HepG2 (cell line): ENCODE measurements at places on chromosomes 3 and 15. TPM values are rescaled to one million over a fixed set of nuclear protein-coding genes. Genes with fewer than 3 reads are reported as not detected.

PIERCE2 gene
- total RNA-seq = not detected in 2 replicates

ARRDC4 gene
- 1.5 and 2.5 TPM in 2 replicates for total RNA-seq

AGBL1 gene
- not detected in 2 replicates for total RNA-seq

DNA sequence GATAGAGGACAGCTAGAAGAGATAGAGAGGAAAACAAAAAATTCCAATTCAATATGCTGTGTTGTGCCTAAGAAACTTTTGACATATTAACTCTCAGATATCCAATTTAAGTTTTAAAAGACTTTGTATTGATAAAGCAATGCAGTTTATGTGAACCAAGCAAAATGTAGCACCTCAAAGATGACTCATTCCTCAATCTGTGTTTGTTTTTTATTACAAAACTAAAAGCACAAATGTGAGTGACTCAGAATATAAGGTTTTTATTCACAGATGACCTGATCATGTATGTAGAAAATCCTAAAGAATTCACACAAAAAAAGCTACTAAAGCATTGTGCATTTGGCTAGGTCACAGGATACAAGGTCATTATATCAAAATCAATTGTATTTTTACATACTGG, 11.1 kb downstream of the HCLS1 start:
- H3K27me3 ChIP-seq = no peaks in the 10 kb centered on the region
- no peak overlapping the region for H3K4me3 ChIP-seq
- no peaks in the 10 kb centered on the region for H3K4me1 ChIP-seq
- no peak overlapping the region for H3K27ac ChIP-seq
- no peak for DNase-seq
- H3K36me3 ChIP-seq = no peaks in the 10 kb centered on the region

DNA sequence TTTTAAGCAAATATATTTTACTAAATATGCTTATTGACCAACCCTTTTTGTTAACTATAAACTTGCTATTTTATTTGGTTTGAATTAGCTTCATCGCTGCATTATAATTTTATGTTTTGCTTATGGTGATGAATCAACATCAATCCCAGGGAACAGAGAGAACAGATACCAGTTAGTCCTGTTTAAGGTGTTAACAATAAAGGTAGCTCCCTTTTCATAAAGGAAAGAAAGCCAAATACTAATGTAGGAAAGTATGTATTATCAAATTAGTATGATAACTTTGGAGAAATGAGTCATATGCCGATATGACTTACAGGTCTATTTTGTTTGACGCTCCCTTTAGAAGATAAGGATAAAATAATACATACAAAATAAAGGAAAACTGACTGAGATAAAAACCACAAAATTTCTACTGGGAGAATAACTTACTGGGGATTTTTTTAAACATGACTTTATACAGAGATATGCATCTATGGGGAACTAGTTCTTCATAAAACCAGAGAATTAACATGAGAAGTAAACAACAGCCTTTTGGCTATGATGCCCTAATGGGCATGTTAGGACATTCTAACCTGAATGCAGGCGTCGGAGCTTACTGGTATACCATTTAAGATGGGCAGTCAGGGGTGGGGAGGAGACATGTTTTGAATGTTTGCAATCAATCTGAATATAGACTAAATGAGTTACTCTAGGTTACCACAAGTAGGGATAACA, 4.5 kb downstream of the OR5K2 start:
- H3K4me1 ChIP-seq = no peaks in the 10 kb centered on the region
- no peaks in the 10 kb centered on the region for H3K36me3 ChIP-seq
- H3K27ac ChIP-seq = no peak overlapping the region
- no peak for DNase-seq
- H3K27me3 ChIP-seq = no peaks in the 10 kb centered on the region

DNA sequence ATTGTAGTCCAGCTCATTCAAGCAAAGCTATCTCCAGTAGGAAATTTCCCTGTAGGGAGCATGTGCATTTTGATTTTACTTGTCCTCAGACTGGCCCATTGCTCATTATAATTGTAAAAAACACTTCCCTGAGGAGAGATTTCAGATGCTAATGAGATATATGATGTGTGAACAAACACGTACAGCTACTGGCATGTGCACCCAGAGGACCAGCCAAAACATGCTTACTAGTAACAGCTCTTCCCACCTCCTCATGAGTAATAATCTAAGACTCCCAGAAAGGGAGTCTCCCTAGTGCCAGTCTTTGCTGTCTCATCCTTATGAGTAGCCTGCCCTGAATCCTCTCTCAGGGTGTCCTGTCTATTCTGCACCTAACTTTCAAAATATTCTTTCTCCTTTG, 43.4 kb downstream of the FBXO22 start:
- H3K4me1 ChIP-seq = no peaks in the 10 kb centered on the region; the same call in 1 of the 2 replicates
- H3K36me3 ChIP-seq = no peaks in the 10 kb centered on the region

GRCh38 chr3:155443815-155444214, 150.3 kb upstream of the STRIT1 start:
- H3K4me3 ChIP-seq = no peak overlapping the region
- no peak overlapping the region for H3K27ac ChIP-seq
- H3K27me3 ChIP-seq = no peaks in the 10 kb centered on the region
- H3K36me3 ChIP-seq = no peaks in the 10 kb centered on the region
- DNase-seq = no peak
- H3K4me1 ChIP-seq = no peaks in the 10 kb centered on the region

DNA sequence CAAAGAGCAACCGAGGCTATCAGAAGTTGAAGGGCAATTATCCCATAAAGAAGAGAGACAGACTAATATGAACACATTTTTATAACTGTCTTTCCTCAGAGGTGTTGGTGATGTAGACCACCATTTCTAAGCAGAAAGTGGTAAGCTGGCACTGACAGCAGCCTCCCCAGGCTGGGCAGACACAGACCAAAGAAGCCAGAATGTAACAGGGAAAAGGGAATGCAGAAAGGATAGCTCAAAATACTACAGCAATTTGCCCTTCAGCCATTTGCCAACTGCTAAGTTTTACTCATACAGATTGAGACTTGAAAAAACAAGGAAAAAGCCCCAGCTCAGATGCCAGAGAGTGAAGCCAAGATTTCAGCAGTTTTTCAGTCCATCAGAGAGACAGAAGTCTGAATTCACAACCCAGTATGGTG, 73.5 kb upstream of the ABI3BP start:
- no peaks in the 10 kb centered on the region for H3K4me1 ChIP-seq
- DNase-seq = no peak
- no peak overlapping the region for H3K27ac ChIP-seq
- no peaks in the 10 kb centered on the region for H3K36me3 ChIP-seq
- H3K4me3 ChIP-seq = no peak overlapping the region

DNA sequence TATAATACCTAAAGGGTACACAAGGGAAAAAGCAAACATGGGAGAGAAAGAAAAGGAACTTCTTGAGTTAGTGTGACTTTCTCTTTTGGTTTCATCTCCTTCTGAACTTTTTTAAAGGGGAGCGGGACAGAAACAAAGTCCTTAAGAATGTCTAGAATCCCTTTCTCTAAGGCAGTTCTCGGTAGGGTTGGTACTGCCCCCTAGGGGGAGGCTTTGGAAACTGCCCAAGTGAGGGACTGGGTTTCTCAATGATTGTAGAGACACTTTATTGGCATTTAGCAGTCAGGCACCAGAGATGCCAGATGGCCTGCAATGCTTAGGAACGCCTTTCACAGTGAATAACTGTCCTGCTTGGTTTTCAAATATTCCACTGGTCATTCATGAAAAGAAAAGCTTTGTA, 172.7 kb downstream of the WDR72 start:
- H3K4me1 ChIP-seq = peaks cover 14% of the 10 kb centered on the region
- no peak overlapping the region for H3K4me3 ChIP-seq
- no peaks in the 10 kb centered on the region for H3K36me3 ChIP-seq
- DNase-seq = peak; percentile 37
- no peak overlapping the region for H3K27ac ChIP-seq

- H3K36me3 ChIP-seq = peaks cover 41% of the 10 kb centered on the region; the same call in 2 of the 3 replicates
- H3K27me3 ChIP-seq = no peaks in the 10 kb centered on the region
- H3K4me3 ChIP-seq = no peak overlapping the region
- H3K4me1 ChIP-seq = peaks cover 9% of the 10 kb centered on the region
These were observed 97.4 kb upstream of the HACD2 start for GRCh38 chr3:123682302-123682701.

GRCh38 chr3:195731356-195731905, 10.7 kb downstream of the MUC20 start:
- H3K36me3 ChIP-seq = no peaks in the 10 kb centered on the region
- H3K4me3 ChIP-seq = no peak overlapping the region
- H3K27ac ChIP-seq = no peak overlapping the region
- DNase-seq = no peak

- no peaks in the 10 kb centered on the region for H3K4me1 ChIP-seq
- H3K36me3 ChIP-seq = peaks cover 43% of the 10 kb centered on the region
- H3K27ac ChIP-seq = no peak overlapping the region
- no peak for DNase-seq
These were observed 13.9 kb downstream of the PPM1M start for GRCh38 chr3:52259448-52259847.

DNA sequence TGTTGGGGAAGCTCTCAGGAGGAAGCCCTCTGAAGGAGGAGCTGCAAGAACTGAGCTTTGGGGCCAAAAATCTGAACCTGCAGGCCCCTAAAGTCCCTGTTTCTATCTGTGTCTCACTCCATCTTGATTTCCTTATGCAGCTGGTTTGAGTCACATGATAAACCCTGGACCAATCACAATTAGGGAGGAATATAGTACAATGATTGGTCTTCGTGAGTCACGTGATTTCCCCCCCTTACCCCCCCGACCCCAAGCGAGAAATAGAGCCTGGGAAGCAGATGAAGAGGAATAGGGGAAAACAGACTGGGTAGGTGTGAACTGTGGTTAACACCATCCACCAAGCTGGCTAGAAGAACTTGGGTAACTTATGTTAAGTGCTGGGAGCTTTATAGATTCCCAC, 12.9 kb downstream of the CRABP1 start:
- peaks cover under 1% of the 10 kb centered on the region; the same call in 1 of the 2 replicates for H3K4me1 ChIP-seq
- no peak overlapping the region for H3K4me3 ChIP-seq
- no peaks in the 10 kb centered on the region for H3K27me3 ChIP-seq

- H3K27ac ChIP-seq = peak overlapping the region; percentile 87
- H3K4me3 ChIP-seq = peak overlapping the region; percentile 93
- no peak for DNase-seq
These were observed 465 bp downstream of the RUVBL1 start for GRCh38 chr3:128123156-128123537.
